ENCODE measurements at places on chromosomes 7 and 10. TPM values are rescaled to one million over a fixed set of nuclear protein-coding genes. Genes with fewer than 3 reads are reported as not detected.
A peak's percentile ranks its signal among the peaks of the same experiment; 100 is the strongest.

The SPDYE9 gene
- not detected for total RNA-seq

DNA sequence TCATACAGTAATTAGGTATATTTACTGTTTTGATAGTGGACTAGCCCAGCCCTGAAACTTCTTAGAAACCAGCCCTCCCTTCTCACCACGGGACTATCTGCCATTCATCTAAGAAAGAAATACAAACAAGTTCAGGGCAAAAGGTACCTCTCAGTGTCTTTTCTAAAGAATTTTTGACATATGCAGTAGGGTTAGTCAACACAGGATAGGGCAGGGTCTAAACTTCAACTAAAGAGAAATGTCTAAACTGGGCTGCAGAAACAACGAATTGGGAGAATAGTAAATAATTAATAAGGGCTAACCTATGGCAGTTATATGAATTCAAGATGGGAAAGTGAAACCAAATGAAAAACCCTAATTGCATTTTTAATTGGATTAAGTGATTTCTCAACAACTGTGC lies 496.6 kb downstream of the INHBA start:
- no peak overlapping the region for H3K27ac ChIP-seq
- no peak overlapping the region for H3K4me3 ChIP-seq
- no peak for DNase-seq

The PPP1R3A gene
- total RNA-seq = not detected

The BEND7 gene
- 4.1 TPM for total RNA-seq

DNA sequence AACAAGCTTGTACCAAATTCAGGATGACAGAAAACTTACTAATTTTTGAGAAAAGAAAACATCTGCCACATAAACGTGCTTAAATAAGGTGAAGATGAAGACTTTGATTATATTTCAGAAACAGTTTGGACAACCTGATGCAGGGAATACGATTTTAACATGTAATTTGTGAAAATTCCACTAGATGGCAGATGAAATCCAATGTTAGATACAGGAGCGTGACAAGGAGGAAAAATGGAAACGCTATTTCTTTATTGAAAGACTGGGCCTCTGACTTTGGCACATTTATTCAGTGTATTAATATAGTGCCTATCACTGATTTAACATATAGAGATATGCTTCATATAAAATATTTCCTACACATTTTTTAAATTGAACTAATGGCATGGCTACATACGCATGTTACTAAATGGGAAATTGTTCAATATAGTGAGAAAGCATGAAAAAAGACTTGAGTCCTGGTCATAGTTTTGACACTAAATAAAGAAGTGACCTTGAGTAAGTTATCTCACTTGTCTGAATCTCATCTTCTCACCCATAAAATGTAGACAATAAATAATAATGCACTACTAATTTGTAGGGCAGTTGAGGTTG lies 60.7 kb downstream of the CD36 start:
- peaks cover 4% of the 10 kb centered on the region for H3K4me1 ChIP-seq
- no peak for DNase-seq
- H3K4me3 ChIP-seq = no peak overlapping the region
- H3K27me3 ChIP-seq = no peaks in the 10 kb centered on the region
- no peaks in the 10 kb centered on the region for H3K36me3 ChIP-seq

GRCh38 chr10:59072038-59072437 lies 104.4 kb upstream of the PHYHIPL start:
- DNase-seq = no peak
- no peaks in the 10 kb centered on the region for H3K36me3 ChIP-seq
- no peak overlapping the region for H3K27ac ChIP-seq
- peaks cover 13% of the 10 kb centered on the region for H3K4me1 ChIP-seq
- no peaks in the 10 kb centered on the region for H3K27me3 ChIP-seq

DNA sequence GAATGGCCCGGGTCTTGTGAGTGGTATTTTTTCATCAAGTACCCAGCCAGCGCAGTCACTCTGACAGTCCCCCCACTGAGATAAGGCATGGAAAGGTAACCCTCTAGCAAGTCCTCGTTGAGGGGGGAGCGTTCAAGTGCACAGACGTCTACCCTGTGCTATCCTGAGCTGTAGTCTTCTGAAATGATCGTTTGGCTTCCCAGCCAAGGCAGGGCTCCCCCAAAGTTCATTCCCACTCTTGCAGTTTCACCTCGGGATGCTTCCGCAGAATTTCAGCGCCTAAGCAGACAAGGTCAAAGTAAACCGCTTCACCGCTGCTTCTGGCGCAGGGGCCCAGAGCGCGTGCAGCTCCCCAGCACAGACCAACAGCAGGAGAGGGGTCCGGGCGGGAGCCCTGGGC lies 1.8 kb downstream of the INSYN2A start:
- peaks cover 5% of the 10 kb centered on the region for H3K27me3 ChIP-seq
- peaks cover 13% of the 10 kb centered on the region for H3K4me1 ChIP-seq
- peak overlapping the region; percentile 55 for H3K4me3 ChIP-seq
- no peak for DNase-seq
- no peak overlapping the region for H3K27ac ChIP-seq

Measured in liver (tissue), 10 donors.